ENCODE measurements at places on chromosomes 2 and 18. TPM values are rescaled to one million over a fixed set of nuclear protein-coding genes. Genes with fewer than 3 reads are reported as not detected.

NT5DC4 gene
- not detected for total RNA-seq

PPP1R1C gene
- not detected for total RNA-seq

TTR gene
- total RNA-seq: not detected

SH2D6 gene
- total RNA-seq: not detected

SP5 gene
- total RNA-seq: 5.8 TPM

SLC38A11 gene
- total RNA-seq: not detected

CAPN10 gene
- total RNA-seq: 25.5 TPM

STK25 gene
- 126 TPM for total RNA-seq

VWA3B gene
- total RNA-seq: not detected

ALK gene
- 5.6 TPM for total RNA-seq

KIF5C gene
- 2.7 TPM for total RNA-seq

METTL5 gene
- 43.6 TPM for total RNA-seq

CD8A gene
- total RNA-seq: 3.2 TPM

SERPINB3 gene
- not detected for total RNA-seq

AQP12A gene
- total RNA-seq: not detected

ATP6V1C2 gene
- 18.7 TPM for total RNA-seq

SERPINB13 gene
- not detected for total RNA-seq

RFTN2 gene
- 2.3 TPM for total RNA-seq

BOLL gene
- total RNA-seq: not detected

C2orf80 gene
- not detected for total RNA-seq
